ENCODE measurements at places on chromosomes 7 and 10.
A peak's percentile ranks its signal among the peaks of the same experiment; 100 is the strongest.

DNA sequence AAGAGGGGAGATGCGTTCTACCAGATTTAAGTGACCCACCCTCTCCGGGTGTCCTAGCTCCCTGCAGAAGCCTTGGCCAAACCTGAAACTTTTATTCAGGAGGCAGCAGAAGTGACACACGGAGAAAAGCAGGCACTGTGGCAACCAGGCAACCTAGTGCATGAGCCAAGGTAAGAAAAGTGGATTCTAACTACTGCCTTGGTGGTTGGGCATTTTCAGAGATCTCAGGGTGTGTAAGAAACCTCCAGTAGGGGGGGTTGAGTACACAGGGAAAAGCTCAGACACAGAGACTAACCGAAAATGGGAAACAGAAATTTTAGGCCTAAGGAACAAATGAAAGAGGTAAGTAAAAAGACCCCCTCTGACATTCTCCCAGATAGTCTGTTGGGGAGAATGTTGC is 645.7 kb downstream of the ANKRD7 start:
- DNase-seq, result no peak

GRCh38 chr10:52499281-52499680 is 185.2 kb downstream of the DKK1 start:
- no peak for DNase-seq

DNA sequence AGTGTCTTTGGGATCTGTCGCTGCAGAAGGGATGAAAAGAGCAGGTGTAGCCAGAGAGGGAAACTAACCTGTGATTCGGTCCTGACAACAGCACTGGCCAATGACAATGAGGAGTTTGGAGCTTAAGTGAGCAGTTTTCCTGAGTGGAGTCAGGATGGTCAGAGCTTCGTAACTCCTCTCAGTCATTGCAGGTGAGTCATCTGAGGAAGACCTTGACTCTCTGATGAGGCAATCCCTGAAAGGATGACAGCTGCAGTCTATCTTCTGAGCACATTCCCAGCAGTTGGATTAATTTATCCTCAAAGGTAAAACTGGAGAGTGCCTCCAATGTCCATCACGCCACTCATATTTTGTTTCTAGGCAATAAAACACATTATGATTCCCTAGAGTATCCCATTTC is 401.9 kb downstream of the POM121L12 start:
- no peak for DNase-seq

DNA sequence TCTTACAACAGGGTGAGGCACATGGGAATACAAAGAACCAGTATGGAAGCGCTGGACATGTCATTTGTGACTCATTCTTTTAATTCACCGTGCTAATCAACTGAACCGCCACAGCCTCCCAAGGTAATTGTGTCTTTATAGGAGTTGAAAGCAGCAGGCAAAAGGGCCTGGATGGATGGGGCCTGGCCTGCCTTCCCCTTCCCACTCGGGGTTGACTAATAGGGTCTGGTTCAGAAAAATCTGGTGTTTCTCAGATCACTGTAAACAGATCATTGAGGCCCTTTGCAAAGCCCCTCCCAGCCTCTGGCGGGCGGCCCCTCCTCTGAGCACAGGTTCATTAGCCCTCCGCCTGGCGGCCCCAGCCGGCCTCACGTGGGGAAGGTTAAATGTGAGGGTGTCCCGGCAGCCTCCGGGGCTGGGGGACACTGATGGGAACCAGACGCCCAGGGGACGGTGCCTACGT is 100.8 kb downstream of the EBF3 start:
- no peak for DNase-seq

DNA sequence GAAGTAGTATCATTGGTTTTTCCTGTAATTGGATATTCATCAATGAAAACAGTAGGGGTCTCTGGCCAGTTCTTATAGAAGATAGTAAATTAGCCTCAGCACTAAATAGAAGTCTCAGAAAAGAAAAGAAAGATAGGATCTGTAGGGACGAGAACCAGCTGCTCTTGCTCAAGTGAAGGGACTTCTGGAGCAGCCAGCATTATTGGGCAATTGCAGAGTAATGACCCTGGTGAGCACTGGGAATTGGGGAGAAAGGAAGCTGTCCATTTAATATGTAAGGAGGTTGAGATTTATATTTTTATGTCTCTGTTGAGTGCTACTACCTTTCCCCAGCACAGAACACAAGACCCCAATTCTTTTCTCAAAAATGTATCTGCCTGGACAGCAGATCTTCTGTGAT is 61.2 kb upstream of the WNT16 start:
- DNase-seq, result no peak

- no peak for DNase-seq
These were observed 177.1 kb upstream of the PRKCQ start for GRCh38 chr10:6757158-6757557.

GRCh38 chr10:58373442-58373827 is 11.8 kb upstream of the TFAM start:
- no peak for DNase-seq

DNA sequence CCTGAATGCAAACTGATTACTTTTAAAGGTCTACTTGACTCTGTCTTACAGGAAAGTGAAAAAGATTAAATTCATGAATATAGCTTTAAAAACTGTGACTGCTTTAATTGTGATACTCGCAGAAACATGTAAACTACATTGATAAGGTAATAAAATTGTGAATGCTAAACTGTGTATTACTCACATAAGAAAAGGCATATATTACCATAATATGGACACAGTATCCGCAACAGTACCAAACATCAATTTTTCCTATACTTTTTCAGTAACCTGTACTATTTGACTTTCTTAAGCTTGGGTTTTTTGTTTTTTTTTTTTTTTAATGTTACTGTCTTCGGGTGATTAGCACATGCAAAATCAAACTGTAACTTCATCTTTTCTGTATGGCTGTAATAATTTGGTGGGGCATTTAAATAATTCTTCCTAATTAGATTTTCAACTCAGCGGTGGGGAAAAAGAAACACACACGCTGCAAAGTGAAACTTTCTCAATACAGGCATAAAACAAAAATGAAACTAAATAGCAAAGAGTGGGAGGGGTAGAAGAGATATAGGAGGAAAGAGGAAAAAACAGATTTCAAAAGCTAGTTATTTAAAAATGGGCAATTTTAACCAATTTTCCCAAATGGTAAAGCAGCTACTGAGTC is 23.2 kb downstream of the NT5C3A start:
- DNase-seq, result no peak

- DNase-seq, result no peak
These were observed 44.6 kb downstream of the FGFR2 start for GRCh38 chr10:121553511-121554264.

DNA sequence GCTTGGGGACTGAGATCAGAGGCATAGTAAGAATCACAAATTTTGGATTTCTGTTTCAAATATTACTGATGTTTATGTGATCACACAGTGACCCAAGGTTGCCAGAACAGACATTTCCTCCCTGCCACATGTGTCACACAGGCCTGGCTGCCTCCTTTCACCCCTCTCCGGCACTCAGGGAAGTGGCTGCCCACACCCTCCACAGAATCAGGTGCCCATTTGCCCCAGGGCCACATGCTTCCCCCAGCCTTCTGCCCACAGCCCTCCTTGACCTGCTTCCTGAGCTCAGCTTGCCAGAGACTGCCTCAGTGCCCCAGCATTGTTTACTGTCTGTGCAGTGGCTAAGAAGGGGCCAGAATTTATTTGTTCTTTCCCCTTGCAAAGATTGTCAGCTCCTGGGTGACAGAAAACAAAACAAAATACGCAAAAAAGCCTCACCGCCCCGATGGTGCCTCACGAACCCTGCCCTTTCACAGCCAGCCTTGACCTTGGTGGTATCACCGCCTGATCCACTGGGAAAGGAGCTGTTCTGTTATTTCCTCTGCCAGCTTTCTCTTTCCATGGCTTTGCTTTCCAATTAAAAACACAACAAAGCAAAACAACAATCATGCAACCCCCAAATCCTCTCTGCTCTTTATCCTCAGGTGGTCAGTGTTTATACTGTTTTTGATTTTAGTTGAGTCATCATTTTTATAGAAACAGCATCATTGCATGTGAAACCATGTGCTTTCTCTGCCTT is 52.8 kb downstream of the CHN2 start:
- DNase-seq, result no peak

DNA sequence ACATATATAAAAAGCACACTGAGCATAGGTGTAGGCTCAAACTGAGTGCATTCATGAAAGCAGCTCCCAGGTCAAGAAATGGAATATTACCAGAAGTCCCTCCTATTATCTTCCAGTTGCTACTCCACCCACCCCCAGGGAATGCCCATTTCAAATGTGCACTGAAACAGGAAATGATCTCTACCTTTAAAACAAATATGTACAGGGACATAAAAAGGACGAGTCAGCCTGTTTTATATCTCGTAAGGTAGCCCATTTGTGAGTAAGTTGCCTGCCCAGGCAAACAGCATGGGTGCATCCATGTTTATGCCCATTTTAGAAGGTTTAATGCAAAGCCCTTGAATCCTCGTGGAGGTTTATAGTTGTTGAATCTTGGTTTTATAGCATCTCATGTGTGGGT is 10.4 kb downstream of the FFAR4 start:
- DNase-seq, result no peak

- peak; percentile 22 for DNase-seq
These were observed 13.7 kb downstream of the RPS24 start for GRCh38 chr10:78047314-78047891.

- DNase-seq, result no peak
These were observed 197.9 kb downstream of the HDAC9 start for GRCh38 chr7:18693406-18693805.

DNA sequence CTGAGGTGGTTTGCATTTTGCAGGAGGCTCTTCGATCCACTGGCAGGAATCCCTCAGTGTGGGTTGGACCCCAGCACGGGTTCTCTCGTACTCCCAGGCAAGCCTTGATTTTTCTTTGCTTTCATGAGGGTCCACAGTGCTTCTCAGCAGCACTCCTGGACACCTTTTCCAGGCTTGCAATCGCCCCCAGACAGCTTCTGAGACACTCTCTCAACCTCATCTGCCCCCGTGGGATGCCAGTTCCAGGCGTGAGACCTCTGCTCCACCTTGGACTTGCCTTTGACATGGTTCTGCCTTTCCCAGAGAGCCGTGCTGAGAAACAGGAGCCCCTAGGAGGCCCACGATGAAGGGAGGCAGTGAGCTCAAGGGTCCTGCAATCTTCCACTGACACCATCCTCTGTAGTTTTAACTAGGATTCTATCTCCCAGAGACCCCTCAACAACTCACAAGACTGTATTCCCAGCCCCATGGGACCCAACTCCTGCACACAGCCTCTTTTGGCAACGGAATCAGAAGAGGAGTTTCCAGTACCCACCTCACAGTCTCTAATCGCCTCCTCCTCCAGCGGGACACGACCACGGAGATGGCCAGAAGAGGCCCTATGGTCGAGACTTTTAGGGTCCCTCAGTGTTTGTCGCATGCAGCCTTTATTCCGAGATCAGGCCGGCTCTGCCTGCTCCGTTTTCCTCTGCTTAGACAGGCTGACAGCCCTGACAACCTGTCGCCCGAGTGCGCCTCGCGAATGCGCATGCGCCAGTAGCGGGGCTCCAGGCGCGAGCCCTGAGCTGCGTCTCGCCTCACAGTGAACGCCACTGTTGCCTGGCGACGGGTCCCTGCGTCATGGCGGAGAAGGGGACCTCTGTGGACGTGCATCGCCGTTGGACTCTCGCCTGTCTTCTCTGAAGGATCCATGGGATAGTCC is 26.0 kb upstream of the ZNF273 start:
- DNase-seq, result no peak

DNA sequence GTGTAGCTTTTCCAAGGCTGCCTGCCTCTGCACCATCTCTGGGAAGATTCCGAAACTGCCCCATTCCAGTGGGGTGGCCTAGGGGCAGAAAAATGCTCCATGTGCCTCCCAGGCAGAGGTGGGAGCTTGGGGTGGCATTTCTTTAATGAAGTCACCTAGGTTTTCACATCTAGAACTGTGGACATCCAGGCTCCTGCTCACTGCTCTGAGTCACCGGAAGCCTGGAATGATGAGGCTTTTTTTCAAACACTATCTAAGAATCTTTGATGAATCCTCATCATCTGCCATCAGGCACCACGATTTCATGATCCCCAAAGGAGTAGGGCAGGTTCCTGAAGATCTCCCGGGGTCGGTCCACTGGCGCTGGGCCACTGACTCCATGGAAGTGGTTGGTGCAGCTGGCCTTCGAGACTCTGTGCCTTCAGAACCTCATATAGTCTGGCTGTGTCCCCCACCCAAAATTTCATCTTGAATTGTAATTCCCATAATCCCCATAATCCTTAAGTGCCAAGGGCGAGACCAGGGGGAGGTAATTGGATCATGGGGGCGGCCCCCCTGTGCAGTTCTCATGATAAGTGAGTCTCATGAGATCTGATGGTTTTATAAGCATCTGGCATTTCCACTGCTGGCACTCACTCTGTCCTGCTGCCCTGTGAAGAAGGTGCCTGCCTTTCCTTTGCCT is 37.1 kb downstream of the MTURN start:
- DNase-seq, result no peak

DNA sequence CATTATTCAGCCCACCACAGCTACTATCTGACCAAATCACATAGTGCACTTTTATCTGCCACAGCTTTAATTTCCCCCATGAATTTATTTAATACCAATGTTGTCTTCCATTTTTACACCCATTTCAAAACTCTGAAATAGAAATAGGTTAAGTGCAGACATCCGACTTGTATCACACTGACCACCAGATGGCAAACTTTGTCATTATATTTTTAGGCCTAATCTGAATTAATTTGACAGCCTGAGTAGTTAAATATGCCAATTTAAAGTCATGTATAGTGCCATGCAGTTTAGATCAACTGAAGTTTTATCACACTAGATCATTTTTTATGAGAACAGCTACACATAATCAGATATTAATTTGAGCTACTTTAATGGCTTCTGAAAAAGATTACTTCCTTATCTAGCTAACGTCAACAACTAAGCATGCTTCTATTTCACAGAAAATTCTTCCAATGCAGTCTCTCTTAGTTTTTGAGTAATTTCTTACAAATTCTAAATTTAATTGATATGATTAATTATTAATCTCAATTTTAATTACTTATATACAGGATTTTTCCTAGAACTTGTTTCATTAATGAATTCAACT is 566.4 kb downstream of the GFRA1 start:
- no peak for DNase-seq

DNA sequence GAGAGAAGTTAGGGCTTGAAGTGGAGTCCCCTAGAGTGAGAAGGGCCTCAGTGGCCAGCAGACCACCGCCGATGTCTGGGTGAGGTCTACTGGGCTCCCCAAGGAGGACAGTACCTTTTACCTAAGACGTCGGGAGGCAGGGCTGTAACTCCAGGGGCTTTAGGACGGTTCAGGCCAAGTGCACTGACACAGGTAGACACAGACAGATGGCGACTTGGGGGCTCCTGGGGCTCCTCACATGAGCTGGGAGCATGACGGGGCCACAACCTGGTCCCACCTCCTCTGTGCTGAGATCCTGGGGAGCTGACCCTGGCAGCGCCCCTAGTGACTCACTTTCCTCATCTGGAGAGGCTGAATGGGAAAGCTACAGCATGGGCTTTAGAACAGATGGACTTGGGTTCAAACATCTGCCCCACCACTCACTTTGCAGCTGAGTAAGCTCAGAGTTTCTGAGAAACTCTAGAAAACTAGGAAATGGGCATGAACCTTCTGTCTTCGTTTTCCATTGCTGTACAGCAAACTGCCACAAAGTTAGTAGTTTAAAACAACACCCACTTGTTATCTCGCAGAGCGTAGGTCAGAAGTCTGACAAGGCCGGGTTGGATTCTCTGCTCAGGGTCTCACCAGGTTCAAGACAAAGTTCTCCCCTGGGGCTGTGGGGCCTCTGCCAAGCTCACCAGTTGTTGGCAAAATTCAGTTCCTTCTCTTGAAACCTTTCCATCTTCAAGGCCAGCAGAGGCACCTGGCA is 4.7 kb upstream of the COMTD1 start:
- no peak for DNase-seq
